H1 (cell line): ENCODE measurements at places on chromosomes 16 and 17. TPM values are rescaled to one million over a fixed set of nuclear protein-coding genes. Genes with fewer than 3 reads are reported as not detected.

DNA sequence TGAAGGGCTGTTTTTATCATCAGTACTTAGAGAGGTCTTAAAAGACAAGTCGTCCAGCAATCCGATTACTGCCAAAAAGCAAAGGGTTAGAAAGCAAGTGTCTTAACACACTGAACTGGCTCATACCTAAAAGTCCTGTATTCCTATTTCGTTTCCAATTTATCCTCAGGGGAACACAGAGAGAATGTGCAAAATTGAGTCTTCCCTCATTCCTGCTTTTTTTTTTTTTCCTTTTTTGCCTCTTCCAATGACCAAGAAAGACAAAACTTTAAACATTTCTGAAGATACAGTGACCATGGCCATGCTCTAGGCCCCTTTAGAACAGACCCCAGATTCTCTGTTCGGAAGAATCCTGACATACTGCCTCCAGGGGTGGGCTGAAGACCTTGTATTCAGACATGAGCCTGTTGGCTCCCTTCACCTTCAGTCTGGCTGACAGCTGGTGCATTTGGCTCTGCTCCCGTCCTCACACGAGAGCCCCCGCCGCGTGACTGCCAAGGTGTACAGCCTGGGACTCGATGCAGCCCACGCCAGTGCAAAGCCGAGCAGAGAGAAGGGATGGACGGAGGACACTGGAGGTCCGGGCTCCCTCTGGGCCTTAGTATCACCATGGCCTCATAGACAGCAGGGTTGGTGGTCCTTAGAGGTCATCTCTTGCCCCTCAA, 47.0 kb downstream of the COTL1 start:
- no peaks in the 10 kb centered on the region for H3K27me3 ChIP-seq
- no peaks in the 10 kb centered on the region for H3K36me3 ChIP-seq
- no peak overlapping the region for H3K4me3 ChIP-seq

GRCh38 chr16:13403326-13403725, 501.9 kb downstream of the SHISA9 start:
- no peaks in the 10 kb centered on the region; the same call in 1 of the 2 replicates for H3K36me3 ChIP-seq
- H3K4me1 ChIP-seq: no peaks in the 10 kb centered on the region
- DNase-seq: no peak
- no peak overlapping the region for H3K27ac ChIP-seq
- no peak overlapping the region for H3K4me3 ChIP-seq

GRCh38 chr16:68707340-68708152, 29.5 kb upstream of the CDH1 start:
- peaks cover 16% of the 10 kb centered on the region for H3K4me1 ChIP-seq
- H3K36me3 ChIP-seq: no peaks in the 10 kb centered on the region
- no peak overlapping the region for H3K27ac ChIP-seq
- no peak overlapping the region for H3K4me3 ChIP-seq

DNA sequence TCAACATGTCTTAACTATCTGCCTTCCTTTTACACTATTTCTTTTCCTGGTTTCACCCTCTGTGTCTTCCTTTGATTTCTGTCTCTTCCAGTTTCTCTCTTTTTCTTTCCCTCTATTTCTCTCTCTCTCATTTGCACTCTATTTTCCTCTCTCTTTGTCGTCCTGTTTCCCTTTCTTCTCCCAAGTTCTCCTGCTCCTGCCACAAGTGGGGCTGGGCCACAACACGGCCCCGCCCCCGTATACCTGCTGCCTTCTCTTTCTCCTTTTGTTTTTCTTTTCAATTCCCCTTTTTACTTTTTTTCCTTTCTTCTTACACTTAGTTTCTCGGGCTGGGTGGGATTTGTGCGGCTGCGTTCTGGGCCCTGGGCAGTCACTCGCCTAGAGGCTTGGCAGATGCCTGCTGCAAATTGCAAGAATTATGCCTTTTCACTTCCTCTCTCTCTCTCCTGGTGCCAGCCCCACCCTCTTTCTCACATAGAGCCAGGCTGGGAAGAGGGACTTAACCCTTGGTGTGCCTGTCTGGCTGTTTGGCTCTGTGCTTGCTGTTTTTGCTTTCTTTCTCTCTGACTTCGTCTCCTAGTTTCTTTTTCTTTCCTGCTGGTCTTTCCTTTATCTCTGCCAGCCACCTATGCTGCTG, 2139.4 kb downstream of the TP53TG3F start:
- no peak overlapping the region for H3K4me3 ChIP-seq
- H3K36me3 ChIP-seq: no peaks in the 10 kb centered on the region
- no peak for DNase-seq

GRCh38 chr17:45222289-45222995, 757 bp downstream of the FMNL1 start:
- no peaks in the 10 kb centered on the region for H3K4me1 ChIP-seq
- H3K4me3 ChIP-seq: peak overlapping the region; percentile 37
- DNase-seq: no peak
- no peak overlapping the region for H3K27ac ChIP-seq

DNA sequence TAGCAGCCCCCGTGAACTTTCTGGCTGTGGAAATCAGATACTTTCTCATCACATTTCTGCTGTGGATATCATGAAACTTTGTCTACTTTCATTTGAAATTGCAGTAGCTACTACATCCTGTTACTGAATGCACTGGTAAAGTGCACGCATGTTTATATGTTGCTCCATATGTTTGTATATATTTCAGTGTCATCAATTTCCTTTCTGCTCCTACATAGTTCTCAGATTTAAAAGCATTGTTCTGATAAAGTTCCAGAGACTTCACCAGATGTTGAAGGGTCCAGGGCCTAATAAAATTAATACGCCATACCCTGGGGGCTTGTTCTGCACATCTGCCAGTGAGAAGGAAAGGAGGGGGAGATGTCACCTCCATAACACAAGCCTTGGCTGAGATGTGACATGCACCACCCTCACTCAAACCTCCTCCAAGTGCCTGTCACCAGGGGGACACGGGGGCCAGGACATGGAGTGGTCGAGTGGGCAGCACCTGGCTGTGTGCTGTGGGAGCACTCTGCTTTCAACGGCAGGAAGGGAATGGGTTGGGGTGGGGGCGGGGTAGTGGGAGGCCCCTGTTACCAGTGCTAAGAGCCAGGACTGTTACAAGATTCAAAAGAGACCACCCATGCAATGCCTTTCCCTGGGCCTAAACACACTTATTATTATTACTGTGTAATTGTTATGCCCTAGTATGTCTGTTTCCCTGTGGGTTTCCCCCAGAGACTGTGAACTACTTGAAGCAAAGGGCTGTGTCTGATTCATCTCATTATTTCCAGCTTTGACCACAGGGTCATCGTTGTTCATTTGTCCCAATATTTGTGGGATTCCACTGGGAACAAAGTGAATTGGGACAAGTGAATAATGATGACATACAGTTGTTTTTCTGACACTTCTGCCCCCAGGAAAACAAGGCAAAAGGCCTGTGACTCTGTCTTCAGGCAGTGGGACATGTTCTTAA, 193.4 kb downstream of the FOXL1 start:
- no peak overlapping the region for H3K27ac ChIP-seq
- no peaks in the 10 kb centered on the region for H3K27me3 ChIP-seq
- H3K4me3 ChIP-seq: no peak overlapping the region
- H3K36me3 ChIP-seq: no peaks in the 10 kb centered on the region
- no peak for DNase-seq

DNA sequence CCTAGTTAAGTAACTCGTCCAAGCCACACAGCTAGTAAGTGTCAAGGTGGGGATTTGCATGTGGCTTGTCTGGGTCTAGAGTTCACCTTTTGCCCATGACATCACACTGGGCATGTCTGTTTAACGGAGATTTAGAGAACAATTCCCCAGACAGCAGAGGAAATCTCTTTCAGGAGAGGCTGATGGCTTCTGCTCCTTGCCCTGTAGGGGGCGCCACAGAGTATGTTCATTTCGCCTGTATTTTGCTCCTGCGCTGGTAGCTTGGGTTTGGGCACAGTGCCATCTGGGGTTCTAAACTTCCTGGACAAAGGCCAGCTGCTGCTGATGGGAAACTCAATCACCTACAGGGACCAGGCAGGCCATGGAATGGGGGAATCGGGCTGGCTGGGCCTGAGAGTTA, 20.4 kb downstream of the OTOA start:
- no peaks in the 10 kb centered on the region for H3K36me3 ChIP-seq
- no peak for DNase-seq
- no peaks in the 10 kb centered on the region for H3K27me3 ChIP-seq
- H3K4me1 ChIP-seq: no peaks in the 10 kb centered on the region

The TUBG2 gene
- total RNA-seq: 13.0 and 14.8 TPM in 2 replicates

The SREBF1 gene
- total RNA-seq: 69.9 and 70.8 TPM in 2 replicates

The CDRT4 gene
- 1.4 and 2.6 TPM in 2 replicates for total RNA-seq

The TP53TG3C gene
- total RNA-seq: not detected in 2 replicates
